ENCODE measurements at places on chromosomes 16 and 17. TPM values are rescaled to one million over a fixed set of nuclear protein-coding genes. Genes with fewer than 3 reads are reported as not detected.

The ABCC1 gene
- total RNA-seq, result 7.7 TPM

The HES7 gene
- total RNA-seq, result not detected

The KRTAP3-2 gene
- total RNA-seq, result not detected

The PSMD3 gene
- total RNA-seq, result 80.7 TPM

The HS3ST3B1 gene
- total RNA-seq, result 26.9 TPM

The TOM1L1 gene
- 119 TPM for total RNA-seq

The HSD17B1 gene
- 0.67 TPM for total RNA-seq

GRCh38 chr17:78359997-78360370 is at the start of gene SOCS3:
Gene SOCS3, minus strand, starts transcription at chr17:78360077. Its CDS starts 982 bp downstream, at chr17:78359095.
- peak; percentile 71 for DNase-seq
- peaks cover 6% of the 10 kb centered on the region for H3K36me3 ChIP-seq
- peaks cover 38% of the 10 kb centered on the region for H3K4me1 ChIP-seq
- no peaks in the 10 kb centered on the region for H3K27me3 ChIP-seq
- H3K4me3 ChIP-seq, result peak within 1 kb of the TSS; percentile 74

DNA sequence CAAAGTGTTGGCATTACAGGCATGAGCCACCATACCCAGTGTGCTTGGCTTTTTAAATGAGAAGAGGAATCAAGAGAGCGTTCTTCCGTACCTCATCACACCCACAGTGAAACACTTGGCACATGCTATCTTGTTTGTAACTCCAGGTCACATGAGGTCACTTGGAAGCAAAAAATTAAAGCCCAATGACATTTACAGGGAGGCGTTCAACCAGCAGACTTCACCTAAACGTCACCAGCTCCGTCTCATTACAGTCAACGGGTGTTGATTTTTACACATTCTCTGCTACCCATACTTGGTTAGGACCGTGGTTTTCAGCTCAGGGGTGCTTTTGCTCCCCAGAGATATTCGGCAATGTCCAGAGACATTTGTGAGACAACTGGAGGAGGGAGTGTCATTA is 127.0 kb downstream of the XYLT1 start:
- no peak for DNase-seq
- H3K27ac ChIP-seq, result no peak overlapping the region
- H3K36me3 ChIP-seq, result no peaks in the 10 kb centered on the region
- no peaks in the 10 kb centered on the region for H3K4me1 ChIP-seq
- H3K4me3 ChIP-seq, result no peak overlapping the region

- H3K27me3 ChIP-seq, result no peaks in the 10 kb centered on the region
- DNase-seq, result no peak
- no peaks in the 10 kb centered on the region for H3K4me1 ChIP-seq
- H3K36me3 ChIP-seq, result no peaks in the 10 kb centered on the region
- H3K4me3 ChIP-seq, result no peak overlapping the region
- no peak overlapping the region for H3K27ac ChIP-seq
Measured at GRCh38 chr16:72645538-72645937, 402.4 kb downstream of the ZFHX3 start.

- no peak for DNase-seq
- H3K4me3 ChIP-seq, result no peak overlapping the region
- H3K27ac ChIP-seq, result no peak overlapping the region
- no peaks in the 10 kb centered on the region for H3K27me3 ChIP-seq
- no peaks in the 10 kb centered on the region for H3K36me3 ChIP-seq
- H3K4me1 ChIP-seq, result peaks cover 6% of the 10 kb centered on the region
Measured at GRCh38 chr17:2218426-2218825, 85.2 kb downstream of the SMG6 start.

DNA sequence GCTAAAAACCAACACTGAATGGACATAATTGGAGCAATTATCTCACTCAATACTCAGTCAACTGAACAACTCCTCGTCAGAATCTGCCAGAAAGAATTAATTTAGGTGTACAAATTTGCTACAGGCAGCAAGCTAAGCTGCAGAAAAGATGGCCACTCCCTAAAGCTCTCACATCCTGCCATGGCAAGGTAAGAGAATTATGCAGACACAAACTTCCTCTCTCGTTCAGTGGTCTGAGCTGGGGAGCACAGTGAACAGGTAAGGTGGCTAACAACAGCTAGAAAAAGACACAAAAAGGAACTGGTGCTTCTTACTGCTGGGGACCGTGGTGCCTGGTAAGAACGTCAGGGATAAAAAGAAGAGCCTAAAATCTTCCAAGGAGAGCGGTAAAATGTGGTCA is 74.9 kb upstream of the BCAR1 start:
- H3K27ac ChIP-seq, result no peak overlapping the region
- no peak for DNase-seq
- no peaks in the 10 kb centered on the region for H3K36me3 ChIP-seq
- H3K27me3 ChIP-seq, result no peaks in the 10 kb centered on the region
- peaks cover 3% of the 10 kb centered on the region for H3K4me1 ChIP-seq

DNA sequence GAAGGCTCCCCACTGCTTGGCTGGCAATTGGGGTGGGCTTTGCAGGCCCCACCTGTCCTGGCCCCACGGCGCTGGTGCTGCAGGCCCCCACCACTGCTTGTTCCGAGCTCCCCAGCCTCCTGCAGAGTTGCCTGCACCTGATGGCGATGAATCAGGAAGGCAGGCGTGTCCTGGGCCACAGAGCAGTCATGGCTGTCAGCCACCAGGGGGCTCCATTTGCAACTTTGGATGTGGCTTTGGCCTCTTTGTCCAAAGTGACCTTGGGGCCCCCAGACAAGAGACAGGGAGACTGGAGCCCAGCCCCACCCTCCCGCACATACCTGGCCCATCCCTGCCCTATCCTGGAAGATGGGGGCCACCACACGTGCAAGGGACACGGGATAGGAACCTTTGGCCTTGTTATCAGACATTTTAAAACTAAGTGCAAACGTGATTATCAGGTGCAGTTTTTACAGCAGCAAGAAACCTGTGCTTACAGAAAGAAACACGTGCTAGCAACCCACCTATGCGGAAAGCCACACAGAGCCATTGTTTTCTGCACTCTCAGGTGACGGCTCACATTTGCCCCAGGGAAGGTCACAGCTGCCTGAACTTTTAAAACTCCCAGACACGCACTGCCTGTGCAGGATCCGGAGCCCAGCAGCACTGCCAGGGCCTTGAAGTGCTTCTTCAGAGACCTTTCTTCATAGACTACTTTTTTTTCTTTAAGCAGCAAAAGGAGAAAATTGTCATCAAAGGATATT is at the start of gene DNASE1:
Gene DNASE1, plus strand, starts transcription at position 443 of the 743 bp plus-strand sequence. CDS start 683 bp downstream, outside the sequence.
- H3K4me3 ChIP-seq, result no peak within 1 kb of the TSS
- no peak within 1 kb of the TSS for H3K27ac ChIP-seq
- DNase-seq, result peak; percentile 73
- peaks cover 41% of the 10 kb centered on the region for H3K36me3 ChIP-seq
- H3K27me3 ChIP-seq, result no peaks in the 10 kb centered on the region

DNA sequence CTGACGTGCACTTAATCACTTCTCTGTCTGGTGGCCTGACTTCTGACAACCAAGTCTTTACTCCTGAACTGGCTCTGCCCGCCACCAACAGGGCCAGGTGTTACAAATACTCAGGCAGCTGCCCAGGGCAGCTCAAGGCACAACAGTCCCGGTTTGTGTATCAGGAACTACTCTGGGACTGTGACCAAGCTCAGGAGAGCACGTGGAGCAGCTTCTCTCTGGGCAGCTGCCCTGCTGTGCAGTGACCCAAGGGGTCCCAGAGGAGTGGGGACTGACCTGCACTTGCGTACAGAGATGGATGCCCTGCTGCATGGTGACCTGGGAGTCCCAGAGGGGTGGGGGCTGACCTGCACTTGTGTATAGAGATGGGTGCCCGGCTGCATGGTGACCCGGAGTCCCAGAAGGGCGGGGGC is 21.9 kb downstream of the LITAFD start:
- no peak overlapping the region for H3K27ac ChIP-seq
- H3K4me1 ChIP-seq, result no peaks in the 10 kb centered on the region
- no peaks in the 10 kb centered on the region for H3K27me3 ChIP-seq
- DNase-seq, result no peak
- H3K4me3 ChIP-seq, result no peak overlapping the region

GRCh38 chr17:21196126-21196525 is 17.8 kb downstream of the TMEM11 start:
- H3K27ac ChIP-seq, result no peak overlapping the region
- no peak overlapping the region for H3K4me3 ChIP-seq
- no peaks in the 10 kb centered on the region for H3K4me1 ChIP-seq
- no peak for DNase-seq
- peaks cover 12% of the 10 kb centered on the region for H3K36me3 ChIP-seq
- no peaks in the 10 kb centered on the region for H3K27me3 ChIP-seq

DNA sequence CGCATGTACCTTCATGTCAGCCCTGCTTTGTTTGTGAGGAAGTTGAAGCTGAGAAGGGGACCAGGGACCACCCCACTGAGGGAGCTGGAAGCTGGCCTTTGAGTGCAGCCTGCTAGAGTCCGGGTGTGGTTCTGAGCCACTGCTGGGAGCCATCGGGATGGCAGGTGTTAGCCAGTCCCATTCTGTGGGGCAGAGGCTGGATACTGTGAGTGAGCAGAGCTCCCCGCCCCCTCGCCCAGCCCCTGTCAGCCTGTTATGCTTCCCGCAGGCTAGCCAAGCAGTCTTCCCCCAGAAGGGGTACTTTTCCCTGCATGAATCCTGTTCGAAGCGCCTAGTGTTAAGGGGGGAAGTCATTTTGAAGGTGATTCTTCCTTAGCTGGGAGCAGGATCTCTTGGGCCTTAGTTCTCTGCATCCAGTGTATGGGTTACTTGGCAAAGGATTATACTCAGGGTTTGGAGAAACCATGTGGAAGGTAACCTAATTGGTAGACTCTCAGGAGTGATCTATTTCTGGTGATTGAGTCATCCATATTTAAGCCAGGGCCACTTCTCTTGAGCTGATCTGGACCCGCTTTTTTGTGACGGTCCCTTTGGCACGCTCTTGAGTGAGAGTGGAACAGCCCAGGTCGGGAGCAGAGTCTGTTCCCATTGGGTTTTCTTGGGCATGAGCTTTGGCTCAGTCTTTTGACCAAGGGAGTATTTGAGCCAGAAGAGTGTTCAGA is 23.8 kb downstream of the AKAP1 start:
- no peaks in the 10 kb centered on the region for H3K27me3 ChIP-seq
- no peaks in the 10 kb centered on the region for H3K36me3 ChIP-seq
- H3K4me1 ChIP-seq, result peaks cover 56% of the 10 kb centered on the region
- DNase-seq, result no peak

- no peak overlapping the region for H3K27ac ChIP-seq
- H3K4me1 ChIP-seq, result peaks cover 4% of the 10 kb centered on the region
- DNase-seq, result no peak
- H3K36me3 ChIP-seq, result no peaks in the 10 kb centered on the region
- H3K27me3 ChIP-seq, result no peaks in the 10 kb centered on the region
- H3K4me3 ChIP-seq, result no peak overlapping the region
Measured at GRCh38 chr16:89189358-89190025, 10.8 kb downstream of the SLC22A31 start.

DNA sequence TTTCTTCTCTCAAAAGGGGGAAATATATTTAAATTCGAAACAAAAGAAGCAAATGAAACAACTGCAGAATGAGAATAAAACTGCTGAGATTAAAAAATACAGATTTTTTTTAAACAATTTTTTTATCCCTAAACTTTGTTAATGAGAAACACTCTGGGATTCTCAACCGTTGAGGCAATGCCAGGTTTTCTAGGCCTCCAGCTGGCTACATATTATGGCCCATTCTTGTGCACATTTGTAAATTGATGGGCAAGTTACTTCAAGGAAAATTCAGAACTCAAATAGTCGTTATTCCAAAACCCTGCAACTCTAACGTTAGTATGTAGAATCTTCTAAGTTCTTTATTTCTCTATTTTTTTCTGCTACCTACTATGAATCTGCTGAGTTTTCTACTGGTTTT is 239.3 kb upstream of the WSCD1 start:
- H3K27ac ChIP-seq, result no peak overlapping the region
- DNase-seq, result no peak
- H3K4me3 ChIP-seq, result no peak overlapping the region
- no peaks in the 10 kb centered on the region for H3K4me1 ChIP-seq
- no peaks in the 10 kb centered on the region for H3K36me3 ChIP-seq
- H3K27me3 ChIP-seq, result no peaks in the 10 kb centered on the region

- no peak overlapping the region for H3K27ac ChIP-seq
- DNase-seq, result no peak
- H3K4me1 ChIP-seq, result no peaks in the 10 kb centered on the region
Measured at GRCh38 chr16:1667916-1668315, 10.2 kb upstream of the JPT2 start.

DNA sequence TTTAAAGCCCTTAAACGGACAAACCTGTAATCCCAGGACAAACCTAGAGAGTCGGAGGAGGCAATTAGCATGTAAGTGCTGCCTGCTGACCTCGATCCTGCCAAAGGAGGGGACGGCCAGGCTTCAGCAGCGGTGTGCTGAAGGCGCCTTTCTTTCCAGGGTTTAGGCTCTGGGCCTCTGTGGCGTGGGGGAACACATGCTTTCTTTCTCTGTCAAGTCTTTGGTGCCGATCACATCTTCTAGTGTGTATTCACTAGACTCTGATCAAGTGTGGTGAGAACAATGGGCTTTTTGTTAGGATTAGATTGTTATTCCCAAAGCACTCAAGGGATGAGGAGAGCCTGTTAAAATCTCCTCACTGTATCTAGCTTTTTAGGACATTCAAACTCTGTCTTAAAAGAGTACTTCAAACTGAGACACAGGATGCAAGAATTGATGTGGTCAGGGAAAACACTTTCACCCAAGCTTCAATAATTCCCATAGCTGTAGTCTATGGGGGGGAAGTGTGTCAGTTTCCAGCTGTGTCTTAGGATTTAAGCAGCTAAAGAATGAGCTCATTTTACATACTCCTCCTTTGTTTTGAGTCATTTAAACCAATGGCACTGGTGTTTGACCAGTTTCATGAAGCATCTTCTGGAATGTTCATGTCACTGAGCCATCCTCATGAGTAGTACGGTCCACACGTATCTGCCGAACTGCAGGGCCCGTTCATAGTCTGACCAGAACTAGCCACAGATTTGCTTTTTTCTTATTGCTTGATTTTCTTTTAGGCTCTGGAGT is 51.2 kb downstream of the RPA1 start:
- H3K27me3 ChIP-seq, result no peaks in the 10 kb centered on the region
- no peak overlapping the region for H3K4me3 ChIP-seq
- peaks cover 51% of the 10 kb centered on the region for H3K36me3 ChIP-seq
- no peak for DNase-seq
- no peak overlapping the region for H3K27ac ChIP-seq

DNA sequence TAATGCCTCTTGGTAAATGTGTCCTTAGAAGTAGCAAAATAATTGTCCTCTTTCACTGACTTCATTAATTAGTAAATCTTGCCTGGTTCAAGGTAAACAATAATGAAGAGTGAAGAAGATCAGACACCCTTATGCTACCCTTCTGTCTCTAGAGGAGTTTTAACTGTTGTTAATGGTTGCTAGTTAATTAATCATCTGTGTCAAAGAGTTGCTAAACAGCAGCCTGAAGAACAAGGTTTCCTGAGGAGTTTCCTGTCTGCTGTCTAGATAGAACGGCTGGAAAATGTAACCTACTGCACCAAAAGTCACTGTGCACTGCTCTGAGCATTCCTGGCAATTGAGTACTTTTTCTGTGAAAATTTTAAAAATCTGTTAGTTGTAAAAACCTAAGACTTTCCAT is 131.3 kb downstream of the NLK start:
- H3K27me3 ChIP-seq, result no peaks in the 10 kb centered on the region
- H3K36me3 ChIP-seq, result peaks cover 2% of the 10 kb centered on the region
- no peak for DNase-seq

- H3K4me3 ChIP-seq, result no peak overlapping the region
- no peaks in the 10 kb centered on the region for H3K27me3 ChIP-seq
- H3K4me1 ChIP-seq, result no peaks in the 10 kb centered on the region
- H3K36me3 ChIP-seq, result peaks cover 3% of the 10 kb centered on the region
- no peak overlapping the region for H3K27ac ChIP-seq
- DNase-seq, result no peak
Measured at GRCh38 chr16:3587547-3588110, 10.4 kb upstream of the NLRC3 start.

Data from liver (tissue), 10 donors.